DMS153 (cell line): ENCODE measurements at places on chromosomes 3 and 15.

DNA sequence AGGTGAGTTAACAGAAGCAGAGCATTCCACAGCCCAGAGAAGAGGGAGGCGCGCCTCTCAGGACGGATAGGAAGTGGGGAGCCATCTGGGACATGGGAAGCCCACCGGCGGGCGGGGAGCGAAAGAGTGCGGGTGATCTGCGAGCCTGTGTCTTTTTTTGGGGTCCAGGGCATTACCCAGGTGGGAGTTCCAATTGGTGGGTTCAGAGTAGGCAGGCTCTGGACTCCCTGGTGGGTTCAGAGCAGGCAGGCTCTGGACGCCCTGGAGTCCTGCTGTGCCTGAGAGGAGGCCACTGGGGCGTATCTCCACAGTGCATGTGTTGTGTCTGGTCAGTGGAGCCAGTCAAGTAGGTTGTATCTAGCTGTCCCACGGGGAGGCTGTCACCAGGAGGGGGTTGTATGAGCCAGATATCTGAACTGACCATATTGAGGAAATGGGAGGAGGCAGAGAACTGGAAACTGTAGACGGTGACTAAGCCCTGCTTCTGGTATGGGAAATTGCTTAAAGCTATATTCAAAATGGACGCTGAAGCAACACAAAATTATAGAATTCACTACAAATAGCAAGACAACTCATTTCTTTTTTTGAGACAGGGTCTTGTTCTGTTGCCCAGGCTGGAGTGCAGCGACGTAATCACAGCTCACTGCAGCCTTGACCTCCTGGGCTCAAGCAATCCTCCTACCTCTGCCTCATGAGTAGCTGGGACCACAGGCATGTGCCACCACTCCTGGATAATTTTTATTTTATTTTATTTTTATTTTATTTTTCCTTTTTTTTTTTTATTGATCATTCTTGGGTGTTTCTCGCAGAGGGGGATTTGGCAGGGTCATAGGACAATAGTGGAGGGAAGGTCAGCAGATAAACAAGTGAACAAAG lies 34.5 kb upstream of the CHST2 start:
- no peak for DNase-seq

GRCh38 chr3:172601066-172601832 lies 78.0 kb upstream of the TNFSF10 start:
- DNase-seq, result no peak

- DNase-seq, result no peak
Measured at GRCh38 chr3:82236257-82236656, 474.8 kb upstream of the GBE1 start.

GRCh38 chr3:174541708-174542315 lies 317.3 kb upstream of the NAALADL2 start:
- DNase-seq, result no peak

DNA sequence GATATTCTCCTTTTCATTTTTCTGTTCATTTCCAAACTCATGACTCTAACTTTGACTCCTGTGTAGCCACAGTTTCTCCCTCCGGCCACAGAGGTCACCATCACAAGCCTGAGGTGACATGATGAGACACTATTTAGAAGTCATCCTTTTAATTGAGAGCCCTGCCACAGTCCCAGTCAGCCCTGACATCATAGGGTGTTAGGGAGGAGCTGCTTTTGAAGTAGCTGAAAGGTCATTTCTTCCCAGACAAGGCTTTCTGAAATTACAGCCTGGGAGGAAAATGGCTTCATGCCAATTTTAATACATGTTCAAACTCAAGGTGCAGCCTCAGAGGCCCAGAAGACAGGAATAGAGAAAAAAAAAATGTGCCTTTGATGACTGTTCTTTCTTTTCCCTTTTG lies 532.8 kb upstream of the TGFBR2 start:
- DNase-seq, result no peak

DNA sequence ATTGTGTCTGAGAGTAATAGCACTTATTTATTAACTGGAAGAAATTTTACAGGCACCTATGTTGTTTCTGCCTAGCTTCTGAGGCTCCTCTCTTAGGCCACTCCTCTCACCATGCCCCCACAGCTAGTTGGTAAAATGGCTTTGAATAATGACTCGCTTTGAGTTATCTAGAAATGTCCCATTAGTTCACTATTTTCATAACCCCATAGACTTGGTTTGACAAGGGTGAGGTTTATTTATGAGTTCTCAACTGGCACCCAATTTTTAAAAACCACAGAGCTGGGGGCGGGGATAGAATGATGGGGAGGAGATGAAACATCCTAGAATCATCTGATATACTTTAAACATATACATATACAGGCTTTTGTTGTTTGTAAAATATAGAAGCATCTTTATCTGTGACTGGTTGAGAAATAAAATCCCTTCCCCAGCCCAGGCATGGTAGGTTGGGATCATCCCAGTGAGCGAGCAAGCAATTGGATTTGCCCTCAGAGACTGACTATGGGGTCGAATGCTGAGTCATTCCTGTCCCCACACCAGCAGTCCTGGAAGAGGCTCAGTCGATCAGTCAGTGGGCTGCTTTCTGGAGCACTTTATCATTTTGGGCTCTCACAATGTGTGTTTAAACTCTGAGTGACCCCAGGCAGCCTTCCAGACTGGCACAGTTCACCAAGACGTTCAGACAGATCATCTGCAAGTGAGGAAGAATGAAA lies 60.2 kb upstream of the TSEN2 start:
- no peak for DNase-seq

DNA sequence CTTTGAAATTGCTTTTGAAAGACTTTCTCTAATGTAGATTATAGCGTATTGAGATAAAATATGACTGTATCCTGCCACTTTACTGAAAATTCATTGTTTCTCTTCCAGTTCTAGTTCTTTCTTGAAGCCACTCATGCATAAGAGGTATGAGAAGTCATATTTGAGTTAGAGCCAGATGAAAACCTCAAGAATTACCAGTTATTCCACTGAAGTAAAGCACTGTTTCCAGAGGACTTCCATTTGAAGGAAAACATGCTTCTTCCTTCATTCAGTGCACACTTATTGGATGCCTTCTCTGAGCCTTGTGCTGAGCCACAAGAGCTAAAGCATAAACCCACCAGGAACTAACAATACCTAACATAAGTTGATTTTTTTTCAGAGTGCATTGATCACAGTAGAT lies 513.4 kb downstream of the ZNF385D start:
- no peak for DNase-seq

GRCh38 chr15:20345401-20345958 lies 196.1 kb downstream of the GOLGA6L6 start:
- no peak for DNase-seq

GRCh38 chr3:111128884-111129283 lies 57.3 kb downstream of the NECTIN3 start:
- DNase-seq, result no peak

DNA sequence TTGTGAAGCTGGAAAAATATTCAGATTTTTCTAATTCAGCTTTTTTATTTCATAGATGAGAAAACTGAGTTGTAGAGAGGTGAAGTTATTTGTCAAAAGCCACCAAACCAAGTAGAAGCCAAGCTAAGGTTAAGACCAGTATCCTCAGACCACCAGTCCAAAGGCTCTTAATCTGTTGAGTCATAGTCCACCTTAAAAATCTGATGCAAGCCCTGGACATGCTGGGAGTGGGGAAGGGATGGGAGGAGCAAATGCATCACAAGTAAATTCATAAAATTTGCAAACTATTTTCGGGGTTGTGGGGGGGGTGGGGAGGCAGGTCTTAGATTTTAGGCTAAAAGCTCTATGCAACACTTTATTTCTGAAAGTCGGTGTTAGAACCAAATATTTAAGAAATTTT lies 307.7 kb upstream of the SEMA6D start:
- no peak for DNase-seq
